ENCODE measurements at places on chromosomes 2 and 18.

DNA sequence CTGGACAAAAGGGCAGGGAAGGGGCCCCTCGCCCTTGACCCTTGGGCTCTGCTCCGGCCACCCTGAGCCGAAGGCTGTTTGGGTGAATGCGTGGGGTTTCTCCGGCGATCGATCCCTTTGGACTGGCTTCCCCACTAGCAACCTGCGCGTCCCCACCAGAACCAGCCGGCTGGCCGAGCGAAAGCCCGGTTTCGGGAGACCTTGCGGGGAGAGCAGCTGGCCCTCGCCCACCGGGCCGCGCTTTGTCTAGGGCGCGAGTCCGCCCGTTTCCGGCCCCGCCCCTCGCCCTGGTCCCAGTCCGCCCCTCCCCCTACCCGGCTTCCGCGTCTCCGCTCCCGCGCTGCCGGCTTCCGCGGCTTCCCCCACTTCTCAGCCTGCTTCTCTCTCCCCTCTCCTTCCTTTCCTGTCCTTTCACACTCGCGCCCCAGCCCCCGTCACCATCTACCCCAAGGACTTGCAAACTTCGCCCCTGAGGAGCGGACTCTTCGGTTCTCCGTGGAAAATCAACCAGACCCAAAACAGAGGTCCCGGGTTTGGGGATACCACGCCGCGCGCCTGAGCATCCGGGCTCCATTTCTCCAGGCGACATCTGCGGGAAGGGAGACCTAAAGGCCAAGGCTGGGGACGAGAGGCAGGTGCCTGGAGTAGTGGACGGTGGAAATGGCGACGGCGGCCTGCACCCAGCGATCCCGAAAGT is 48.0 kb upstream of the ATP6V1B1 start:
- DNase-seq, result no peak

GRCh38 chr18:57925706-57926105 is 118.3 kb upstream of the NEDD4L start:
- no peak for DNase-seq

- DNase-seq, result no peak
Measured at GRCh38 chr2:203706403-203706802, at the start of gene CD28. TSS of gene CD28 (plus strand) at chr2:203706639. CDS start at chr2:203706697, 58 bp downstream.

DNA sequence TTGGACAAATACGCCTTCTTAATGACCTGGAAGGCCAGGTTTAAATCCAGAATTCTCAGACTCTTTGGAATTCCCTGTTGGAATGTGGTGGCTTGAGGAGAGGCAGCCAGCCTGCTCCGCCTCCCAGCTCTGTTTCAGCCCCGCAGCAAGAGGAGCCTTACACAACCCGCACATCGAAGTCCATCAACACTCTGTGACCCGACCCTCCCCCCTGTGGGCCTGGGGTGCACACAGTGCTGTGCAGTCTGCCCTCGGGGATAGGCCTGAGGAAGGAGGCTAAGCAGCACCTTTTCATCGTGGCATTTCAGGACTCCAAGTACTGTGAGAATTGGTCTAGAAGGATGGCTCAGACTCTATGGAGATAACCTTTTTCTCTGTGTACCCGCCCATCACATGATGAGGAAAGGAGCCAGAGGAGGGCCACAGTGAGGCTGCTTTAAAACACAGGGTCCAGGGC is 73.7 kb downstream of the GREB1L start:
- no peak for DNase-seq

DNA sequence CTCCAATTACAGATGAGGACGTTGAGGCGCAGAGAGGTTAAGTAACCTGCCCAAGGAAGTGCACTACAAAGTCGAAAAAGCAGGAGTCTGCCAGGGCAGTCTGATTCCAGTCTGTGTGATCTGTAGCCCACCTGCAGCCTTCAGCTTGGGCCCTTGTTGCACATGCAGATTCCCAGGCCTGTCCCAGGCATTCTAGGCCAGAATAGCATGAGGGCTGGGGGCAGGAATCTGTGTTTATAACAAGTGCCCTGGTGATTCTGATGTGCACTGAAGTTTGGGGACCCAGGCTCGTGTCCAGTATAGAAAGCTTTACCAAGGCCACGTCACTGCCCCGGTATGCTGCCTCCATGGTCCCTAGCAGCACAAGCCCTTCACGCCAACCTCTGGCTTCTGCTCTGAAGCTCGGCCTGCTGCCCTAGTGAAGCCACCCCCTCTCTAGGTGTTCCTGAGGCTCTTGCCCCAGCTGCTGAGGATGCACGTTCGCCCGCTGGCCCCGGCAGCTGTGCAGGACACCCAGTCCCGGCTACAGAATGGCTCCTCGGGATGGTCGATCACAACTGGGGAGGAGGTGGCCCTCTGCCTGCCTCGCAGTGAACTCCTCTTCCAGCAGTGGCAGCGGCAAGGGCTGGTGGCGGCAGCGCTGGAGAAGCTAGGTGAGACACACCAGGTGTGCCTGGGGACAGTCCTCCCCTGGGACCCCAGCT is 4.6 kb downstream of the CHRNG start:
- DNase-seq, result peak; percentile 30

- DNase-seq, result no peak
Measured at GRCh38 chr18:2407961-2408360, 163.3 kb downstream of the METTL4 start.

- DNase-seq, result peak; percentile 75
Measured at GRCh38 chr2:144414324-144414845, 105.5 kb downstream of the ZEB2 start.
